ENCODE measurements at places on chromosomes 7 and 10. TPM values are rescaled to one million over a fixed set of nuclear protein-coding genes. Genes with fewer than 3 reads are reported as not detected.

GRCh38 chr7:157668221-157668883 lies 331.5 kb downstream of the DNAJB6 start:
- DNase-seq, result no peak

- DNase-seq, result peak; percentile 78
These were observed 161.7 kb upstream of the PLXDC2 start for GRCh38 chr10:19654576-19654975.

- peak; percentile 68 for DNase-seq
These were observed 23.1 kb downstream of the GBF1 start for GRCh38 chr10:102268375-102268888.

Gene BAIAP2L1
- 4.2 TPM for total RNA-seq

DNA sequence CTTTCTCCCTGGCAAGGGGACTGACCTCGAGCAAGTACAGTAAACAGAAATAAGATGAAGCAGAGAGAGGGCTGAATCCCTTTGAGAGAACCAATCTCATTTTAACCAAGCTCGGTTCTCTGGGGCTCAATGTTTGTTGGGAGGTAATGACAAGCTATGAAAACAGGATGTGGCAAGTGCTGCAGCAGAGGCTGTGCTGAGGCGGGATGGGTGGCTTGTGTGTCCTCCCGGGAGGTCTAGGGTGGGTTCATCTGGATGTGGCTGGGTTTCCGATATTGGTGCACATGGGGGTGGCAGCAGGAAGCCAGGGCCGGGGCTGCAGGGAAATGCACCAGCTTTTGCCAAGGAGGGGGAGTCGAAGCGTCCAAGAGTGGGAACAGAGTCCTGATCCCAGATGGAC lies 84.5 kb downstream of the AOAH start:
- no peak for DNase-seq

Gene CACNB2
- total RNA-seq, result 0.32 TPM

DNA sequence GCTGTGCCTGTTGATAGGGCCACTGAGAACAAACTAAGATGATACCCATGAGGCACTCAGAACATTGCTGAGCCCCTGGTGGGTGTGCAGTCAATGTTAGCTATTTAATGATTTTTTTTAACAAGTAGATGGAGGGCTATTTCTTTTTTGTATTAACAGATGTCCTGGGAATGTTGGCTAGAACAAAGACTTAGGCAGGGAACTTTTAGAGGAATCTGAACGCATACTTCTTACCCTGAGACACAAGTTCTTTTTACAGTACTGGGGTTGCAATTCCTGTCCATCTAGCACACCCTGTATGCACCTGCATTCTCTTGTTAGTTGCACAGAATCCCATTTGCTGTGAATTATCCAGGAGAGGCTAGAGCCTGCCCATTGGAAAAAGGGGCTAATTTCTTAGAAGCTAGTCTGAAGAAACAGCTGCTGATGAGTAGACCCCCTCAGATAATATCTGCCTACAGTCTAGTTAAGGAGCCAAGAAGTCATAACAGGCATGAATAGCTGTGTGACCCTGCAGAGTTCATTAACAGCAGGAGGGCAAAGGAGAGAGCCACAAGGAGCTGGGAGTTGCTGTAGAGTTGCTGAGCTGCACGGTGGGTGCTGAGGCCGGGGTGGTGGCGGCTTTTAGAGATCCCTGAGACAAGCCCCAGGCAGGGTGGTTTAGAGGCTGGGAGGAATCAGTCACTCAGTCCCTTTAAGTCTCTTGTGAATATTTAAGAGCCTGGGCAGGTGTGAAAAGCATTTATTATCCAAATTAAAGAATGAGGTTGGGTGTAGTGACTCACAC lies 103.7 kb upstream of the FZD8 start:
- no peak for DNase-seq

DNA sequence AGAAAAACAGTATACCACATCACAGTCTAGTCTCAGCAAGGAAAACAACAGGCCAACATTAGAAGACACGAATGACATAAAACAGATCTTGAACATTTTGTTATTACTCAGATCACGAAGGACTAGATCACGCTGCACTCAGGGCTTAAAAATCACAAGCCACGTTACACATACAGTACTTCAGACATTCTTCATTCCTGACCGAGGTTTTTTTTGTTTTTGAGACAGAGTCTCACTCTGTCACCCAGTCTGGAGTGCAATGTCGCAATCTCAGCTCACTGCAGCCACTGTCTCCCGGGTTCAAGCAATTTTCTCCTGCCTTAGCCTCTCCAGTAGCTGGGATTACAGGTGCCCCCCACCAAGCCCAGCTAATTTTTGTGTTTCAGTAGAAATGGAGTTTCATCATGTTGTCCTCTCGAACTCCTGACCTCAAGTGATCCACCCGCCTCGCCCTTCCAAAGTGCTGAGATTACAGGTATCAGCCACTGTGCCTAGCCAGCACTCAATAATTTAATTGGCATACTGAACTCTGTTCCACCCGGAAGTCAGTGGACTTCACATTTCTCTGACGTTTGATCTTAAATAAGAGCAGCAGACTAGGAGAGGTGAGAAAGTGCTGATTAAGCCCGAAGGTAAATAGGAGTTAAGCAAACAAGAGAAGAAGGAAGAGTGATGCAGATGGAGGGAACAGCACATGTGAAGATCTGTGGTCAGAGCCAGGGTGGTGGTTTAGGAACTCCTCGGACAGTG lies 3.5 kb downstream of the AIMP2 start:
- peak; percentile 55 for DNase-seq

- no peak for DNase-seq
These were observed 89.9 kb downstream of the PHYHIPL start for GRCh38 chr10:59266321-59266720.

- peak; percentile 50 for DNase-seq
These were observed 53.5 kb downstream of the SND1 start for GRCh38 chr7:127705461-127705959.

Gene TMEM139
- not detected for total RNA-seq

DNA sequence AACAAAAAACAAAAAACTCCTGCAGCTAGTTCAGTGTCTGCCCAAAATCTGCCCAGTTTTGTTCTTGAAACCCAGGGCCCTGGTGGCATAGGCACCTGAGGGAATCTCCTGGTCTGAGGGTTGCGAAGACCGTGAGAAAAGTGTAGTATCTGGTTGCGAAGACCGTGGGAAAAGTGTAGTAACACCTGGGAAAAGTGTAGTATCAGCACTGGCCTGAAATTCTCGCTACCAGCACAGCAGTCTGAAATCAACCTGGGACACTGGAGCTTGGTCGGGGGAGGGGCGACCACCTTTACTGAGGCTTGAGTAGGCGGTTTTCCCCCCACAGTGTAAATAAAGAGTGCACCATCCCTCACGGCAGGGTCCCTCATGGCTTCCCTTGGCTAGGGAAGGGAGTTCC lies 82.5 kb upstream of the SP4 start:
- DNase-seq, result no peak

DNA sequence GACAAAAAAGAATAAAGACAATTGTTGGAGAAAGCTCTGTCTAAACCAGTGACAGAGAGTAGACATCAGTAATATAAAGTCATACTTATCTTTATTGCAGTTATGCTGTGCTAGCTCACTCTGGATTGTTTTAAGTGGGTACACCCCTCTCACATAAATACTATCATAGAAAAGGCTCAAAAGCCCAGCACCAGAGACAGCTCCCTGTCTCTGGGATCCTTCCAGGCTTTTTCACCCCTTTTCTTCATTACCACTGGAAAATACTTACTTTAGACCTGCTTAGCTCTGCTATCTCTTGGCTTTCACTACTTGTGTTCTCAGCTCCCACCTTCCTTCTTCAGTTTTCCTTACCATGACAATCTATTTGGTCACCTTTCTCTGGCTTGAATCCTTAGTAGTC lies 259.1 kb upstream of the MINDY3 start:
- no peak for DNase-seq

Gene MPP7
- total RNA-seq, result not detected

GRCh38 chr7:305410-306151 lies 15.6 kb downstream of the FOXL3 start:
- no peak for DNase-seq

GRCh38 chr7:1418505-1419309 lies 40.6 kb downstream of the MICALL2 start:
- peak; percentile 54 for DNase-seq

Gene TRIL
- 0.32 TPM for total RNA-seq

- DNase-seq, result peak; percentile 46
These were observed 117.1 kb downstream of the KMT2E start for GRCh38 chr7:105131033-105131656.

- DNase-seq, result no peak
These were observed 20.6 kb upstream of the AKR1C3 start for GRCh38 chr10:5073659-5074058.

Gene ZNF800
- 19.9 TPM for total RNA-seq

DNA sequence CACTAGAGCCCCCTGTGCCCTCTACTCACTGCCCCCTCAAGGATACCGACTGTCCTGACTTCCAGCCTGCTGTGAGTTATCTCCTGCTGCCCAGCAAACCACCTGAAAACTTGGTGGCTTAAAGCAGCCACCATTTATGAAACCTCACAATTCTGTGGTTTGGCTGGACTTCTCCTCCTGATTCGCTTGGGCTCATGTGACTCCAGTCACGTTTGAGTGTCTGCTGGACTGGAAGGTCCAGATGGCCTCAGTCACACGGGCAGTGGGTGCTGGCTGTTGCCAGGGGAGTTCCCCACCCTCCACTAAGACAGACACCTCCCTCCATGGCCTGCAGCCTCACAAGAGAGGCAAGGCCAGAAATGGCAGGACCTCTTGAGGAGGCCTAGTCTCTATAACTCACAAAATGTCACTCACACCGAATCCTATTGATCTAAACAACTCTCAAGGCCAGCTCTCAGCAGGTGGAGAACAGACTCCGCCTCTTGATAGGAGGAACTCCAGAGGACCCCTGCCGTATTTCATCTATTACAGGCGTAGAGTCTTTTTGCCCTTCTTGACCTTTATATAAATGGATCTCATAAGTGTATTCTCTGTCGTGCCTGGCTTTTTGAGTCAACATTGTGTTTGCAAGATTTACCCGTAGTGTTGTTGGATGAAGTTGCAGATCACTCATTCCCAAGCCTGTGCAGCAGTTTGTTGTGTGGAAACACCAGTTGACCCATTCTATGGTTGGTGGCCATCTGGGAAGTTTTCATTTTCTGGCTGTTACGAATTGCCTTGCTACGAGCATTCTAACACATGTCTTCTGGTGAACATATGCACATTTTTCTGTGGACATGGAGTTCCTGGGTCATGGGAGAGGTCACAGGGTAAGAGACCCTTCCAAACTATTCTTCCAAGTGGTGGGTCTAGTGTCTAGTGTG lies 48.3 kb downstream of the ZMIZ1 start:
- peak; percentile 70 for DNase-seq

GRCh38 chr7:38292442-38292841 lies 19.0 kb upstream of the TARP start:
- no peak for DNase-seq

GRCh38 chr10:78224602-78225001 lies 190.9 kb downstream of the RPS24 start:
- DNase-seq, result peak; percentile 92

- no peak for DNase-seq
These were observed 35.2 kb upstream of the GDF10 start for GRCh38 chr10:47264797-47265281.

Gene BICC1
- total RNA-seq, result 86.8 TPM

DNA sequence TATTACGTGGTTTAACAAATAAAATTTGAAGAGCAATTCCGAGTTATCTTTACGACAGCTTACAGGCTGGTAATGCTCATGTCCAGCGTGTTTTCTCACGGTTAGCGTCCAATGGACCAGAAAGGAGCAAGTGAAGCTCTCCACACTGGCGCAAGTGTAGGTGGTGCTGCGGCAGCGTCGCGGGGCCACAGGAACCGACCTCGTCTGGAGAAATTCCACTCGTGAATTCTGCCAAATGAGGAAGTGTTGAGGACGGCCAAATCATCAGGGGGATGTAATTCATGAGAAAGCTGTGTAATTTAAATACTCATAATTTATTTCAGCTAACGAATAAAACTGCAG lies 350 bp upstream of the ZNF37A start:
- no peak for DNase-seq

- DNase-seq, result peak; percentile 92
These were observed 19.4 kb upstream of the TNS3 start for GRCh38 chr7:47601119-47601880.

GRCh38 chr7:38432080-38432479 lies 158.6 kb upstream of the TARP start:
- no peak for DNase-seq

GRCh38 chr10:73281097-73281496 lies 28.7 kb upstream of the MRPS16 start:
- no peak for DNase-seq

DNA sequence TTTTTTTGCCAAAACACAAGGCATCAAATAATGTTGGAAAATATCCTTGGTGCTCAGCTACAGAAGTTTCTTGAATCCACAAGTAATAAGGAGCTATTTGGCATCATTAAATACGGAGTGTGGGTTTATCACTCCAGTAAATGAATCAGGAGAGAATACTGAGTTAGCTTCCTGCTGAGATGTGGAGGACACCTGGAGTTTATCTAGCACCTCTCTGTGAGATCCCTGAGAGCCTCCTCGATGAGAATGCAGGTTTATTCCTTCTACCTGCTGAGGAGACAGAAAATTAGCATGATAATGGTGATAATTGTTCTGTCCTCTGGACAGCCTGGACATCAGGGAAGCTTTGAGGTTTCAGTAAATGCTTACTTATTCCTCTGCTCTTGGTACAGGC lies 40.5 kb downstream of the NRG3 start:
- DNase-seq, result no peak

GRCh38 chr7:148398844-148399365 lies 191.7 kb upstream of the C7orf33 start:
- DNase-seq, result no peak

Gene PTF1A
- total RNA-seq, result not detected
